ENCODE measurements at places on chromosomes 13 and 19.

DNA sequence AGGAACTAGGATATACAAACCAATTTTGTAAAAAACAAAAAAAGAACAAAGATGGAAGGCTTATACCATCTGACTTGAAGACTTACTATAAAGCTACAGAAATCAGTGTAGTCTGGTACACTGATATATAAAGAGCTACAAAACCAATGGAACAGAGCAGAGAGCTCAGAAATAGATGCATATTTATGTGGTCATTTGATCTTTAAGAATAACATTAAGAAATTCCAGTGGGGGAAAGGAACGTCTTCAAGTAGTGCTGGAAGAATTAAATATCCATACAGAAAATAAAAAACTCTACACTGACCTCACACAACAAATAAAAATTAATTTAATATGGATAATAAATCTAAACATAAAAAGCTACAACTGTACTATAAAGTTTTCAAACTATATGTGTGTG is 317.0 kb downstream of the ENOX1 start:
- DNase-seq = no peak

- DNase-seq = no peak
These were observed 8.0 kb downstream of the NUMBL start for GRCh38 chr19:40682431-40682964.

- no peak for DNase-seq
These were observed 284.9 kb downstream of the KLF12 start for GRCh38 chr13:73849292-73849691.

DNA sequence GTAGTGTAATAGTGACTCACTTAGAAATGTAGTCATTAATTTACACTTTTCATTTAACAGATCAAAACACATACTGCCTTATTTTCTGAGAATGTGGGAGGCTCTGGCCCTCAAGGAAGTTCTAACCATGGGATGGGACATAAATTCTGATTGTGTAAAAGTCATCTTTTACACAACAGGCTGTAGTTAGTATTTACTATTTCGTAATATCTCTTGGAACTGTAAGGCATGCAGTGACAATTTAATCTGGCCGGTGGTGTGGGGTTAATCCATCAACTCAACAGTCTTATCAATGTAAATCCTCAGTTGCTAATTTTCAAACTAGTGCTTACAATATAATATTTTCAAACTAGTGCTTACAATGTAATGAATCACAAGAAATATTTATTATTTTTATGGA is 1599.2 kb downstream of the EFNB2 start:
- no peak for DNase-seq

DNA sequence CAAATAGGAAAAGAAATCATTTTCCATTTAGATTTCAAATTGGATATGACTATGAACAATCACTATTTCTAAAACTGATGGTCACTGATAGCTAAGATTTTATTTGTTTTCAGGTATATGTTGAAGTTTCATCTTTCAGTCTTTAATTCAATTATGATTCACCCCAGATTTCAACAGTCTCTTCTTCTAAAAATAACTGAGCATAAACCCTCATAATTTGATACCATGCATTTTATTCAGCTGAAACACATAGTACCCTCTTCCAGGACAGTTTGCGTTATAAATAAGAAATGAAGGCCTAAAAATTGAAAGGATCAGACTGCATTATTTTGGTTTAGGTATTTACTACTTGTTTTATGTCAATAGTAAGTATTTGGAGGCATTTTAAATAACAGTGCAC is 428.5 kb upstream of the NBEA start:
- DNase-seq = no peak

DNA sequence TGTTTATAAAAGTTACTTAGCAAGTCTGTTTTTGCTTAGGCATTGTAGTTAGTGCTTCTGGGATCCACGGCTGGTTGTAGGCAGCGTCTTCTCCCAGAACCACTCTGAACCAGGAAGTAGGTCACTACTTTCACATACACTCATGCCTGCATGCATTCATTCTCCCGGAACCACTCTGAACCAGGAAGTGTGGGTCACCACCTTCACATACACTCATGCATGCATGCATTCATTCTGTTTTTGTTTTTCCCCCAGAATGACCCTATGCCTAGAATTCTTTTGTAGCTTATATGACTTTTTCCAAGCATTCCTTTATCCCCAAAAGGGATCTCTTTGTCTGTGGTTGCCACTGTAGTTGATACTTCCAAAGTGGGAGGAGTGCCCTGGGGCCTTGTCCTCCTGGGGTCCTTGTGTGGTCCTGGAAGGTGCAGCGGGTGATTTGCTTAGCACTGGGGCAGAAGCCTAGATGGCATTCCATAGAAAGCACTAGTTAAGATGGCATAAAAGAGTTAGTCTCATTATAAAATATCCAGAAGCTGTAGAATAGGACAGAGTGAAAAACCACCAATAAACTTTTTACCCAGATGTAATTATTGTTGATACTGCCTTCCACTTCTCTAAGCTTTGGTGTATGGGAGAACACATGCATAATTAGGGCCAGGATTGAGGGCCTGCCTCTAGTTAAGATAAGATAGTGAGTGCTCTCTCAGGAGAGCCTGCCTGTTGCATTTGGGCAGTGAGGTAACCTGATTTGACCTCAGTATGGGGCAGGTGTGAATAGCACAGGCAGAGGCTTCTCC is 68.6 kb upstream of the TEX29 start:
- DNase-seq = no peak

- no peak for DNase-seq
These were observed 7.6 kb downstream of the GPR32 start for GRCh38 chr19:50777830-50778303.

- DNase-seq = no peak
These were observed 226.5 kb downstream of the MYO16 start for GRCh38 chr13:108855737-108856387.

DNA sequence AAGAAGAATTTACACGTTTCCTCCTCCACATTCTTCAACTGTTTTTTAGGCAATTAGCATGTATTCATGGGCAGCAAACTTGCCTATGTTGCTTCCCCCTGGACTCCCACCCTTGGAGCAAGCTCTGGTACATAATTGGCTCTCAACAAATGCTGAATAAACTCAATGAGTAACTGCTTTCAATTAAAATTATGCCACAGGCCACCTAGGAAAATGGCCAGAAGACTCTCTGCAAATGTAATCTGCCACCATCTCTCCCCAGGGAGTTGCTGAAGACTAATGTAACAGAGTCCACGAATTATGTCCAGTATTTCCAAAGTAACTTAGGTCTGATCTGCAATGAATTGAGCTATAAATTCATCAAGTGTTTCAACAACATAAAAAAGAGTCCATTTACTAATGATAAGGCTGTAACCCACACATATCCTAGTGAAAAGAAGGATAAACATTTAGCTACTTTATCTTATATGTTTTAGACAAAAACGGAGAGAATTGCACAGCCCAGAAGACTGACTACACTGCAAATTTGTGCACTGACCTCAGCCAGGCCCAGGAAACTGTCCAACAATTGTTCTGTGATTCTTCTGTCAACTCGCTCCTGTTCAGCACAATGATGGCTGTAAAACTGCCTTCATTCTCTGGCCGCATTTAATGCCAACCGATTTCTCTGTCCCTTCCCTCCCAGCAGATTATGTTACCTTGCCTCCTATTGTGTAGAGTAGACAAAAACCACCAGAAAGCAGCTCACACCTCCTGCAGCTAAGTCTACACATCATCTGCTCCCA is 808.6 kb upstream of the ARGLU1 start:
- DNase-seq = no peak

Measured in activated effector memory CD4-positive, alpha-beta T cell treated with Interleukin-2 at 50 U/mL for 16 hours (primary cell).